Activated CD4-positive, alpha-beta T cell treated with anti-CD3 and anti-CD28 coated beads, Interleukin-2, amount 50 U/mL, for 4 hours (primary cell): ENCODE measurements at places on chromosomes 5 and 9.

GRCh38 chr9:13213337-13213736, 66.2 kb downstream of the MPDZ start:
- DNase-seq = no peak

GRCh38 chr5:68265822-68266395, 50.4 kb downstream of the PIK3R1 start:
- DNase-seq = no peak

GRCh38 chr9:116049456-116049855, 104.1 kb upstream of the PAPPA start:
- no peak for DNase-seq

- DNase-seq = no peak
These were observed 101.7 kb downstream of the CDH18 start for GRCh38 chr5:19886123-19886917.

- DNase-seq = no peak
These were observed 153.1 kb upstream of the RASA1 start for GRCh38 chr5:87114631-87115030.

GRCh38 chr5:169767938-169768337, 130.9 kb downstream of the DOCK2 start:
- DNase-seq = no peak
